ENCODE measurements at places on chromosomes 16 and 17.

- peak; percentile 54 for DNase-seq
Observed at GRCh38 chr17:45143767-45144198, 4.5 kb upstream of the HEXIM1 start.

- no peak for DNase-seq
Observed at GRCh38 chr16:82638095-82638798, 11.5 kb downstream of the CDH13 start.

DNA sequence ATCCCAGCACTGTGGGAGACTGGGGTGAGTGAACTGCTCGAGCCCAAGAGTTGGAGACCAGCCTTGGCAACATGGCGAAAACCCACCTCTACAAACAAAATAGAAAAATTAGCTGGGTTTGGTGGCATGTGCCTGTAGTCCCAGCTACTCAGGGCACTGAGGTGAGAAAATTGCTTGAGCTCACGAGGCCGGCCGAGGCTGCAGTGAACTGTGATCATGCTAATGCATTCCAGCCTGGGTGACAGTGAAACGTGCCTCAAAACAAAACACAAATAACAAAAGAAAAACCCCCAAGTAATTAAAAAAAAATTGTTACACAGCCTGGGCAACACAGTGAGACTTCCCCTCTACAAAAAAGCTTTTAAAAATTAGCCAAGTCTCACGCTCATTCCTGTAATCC, 5.0 kb downstream of the CCDC47 start:
- DNase-seq: no peak

DNA sequence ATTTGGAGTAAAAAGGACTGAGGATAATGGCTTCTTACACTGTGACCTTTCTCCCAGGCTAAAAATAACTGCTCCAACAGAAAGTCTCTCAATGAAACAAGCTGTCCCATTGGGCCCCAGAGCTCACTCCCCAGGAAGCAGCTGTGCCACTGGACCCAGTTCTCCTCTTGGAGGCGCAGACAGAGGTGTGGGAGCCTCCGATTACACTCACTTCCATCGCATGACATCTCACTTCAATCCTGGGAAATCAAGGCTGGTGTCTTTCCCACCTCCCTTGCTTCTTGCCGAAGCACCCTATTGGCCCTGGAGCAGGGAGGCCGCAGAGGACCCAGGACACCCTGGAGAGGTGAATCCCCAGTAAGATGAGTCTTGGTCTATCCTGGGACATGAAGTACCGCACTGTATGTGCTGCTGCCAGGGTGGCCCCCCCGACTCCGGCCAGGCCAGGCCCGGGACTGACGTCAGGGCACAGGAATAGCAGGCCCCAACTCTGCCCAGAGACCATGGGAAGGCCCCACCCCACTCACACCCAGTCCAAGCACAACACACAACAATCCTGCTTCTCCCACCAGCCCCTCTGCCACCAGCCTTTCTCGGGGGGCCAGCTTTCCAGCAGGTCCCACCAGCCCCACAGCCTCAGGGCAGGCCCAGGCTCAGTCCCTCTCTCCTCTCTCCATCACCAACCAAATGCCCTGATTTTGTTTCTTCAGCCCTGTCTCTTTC, 29.5 kb downstream of the SRL start:
- no peak for DNase-seq

DNA sequence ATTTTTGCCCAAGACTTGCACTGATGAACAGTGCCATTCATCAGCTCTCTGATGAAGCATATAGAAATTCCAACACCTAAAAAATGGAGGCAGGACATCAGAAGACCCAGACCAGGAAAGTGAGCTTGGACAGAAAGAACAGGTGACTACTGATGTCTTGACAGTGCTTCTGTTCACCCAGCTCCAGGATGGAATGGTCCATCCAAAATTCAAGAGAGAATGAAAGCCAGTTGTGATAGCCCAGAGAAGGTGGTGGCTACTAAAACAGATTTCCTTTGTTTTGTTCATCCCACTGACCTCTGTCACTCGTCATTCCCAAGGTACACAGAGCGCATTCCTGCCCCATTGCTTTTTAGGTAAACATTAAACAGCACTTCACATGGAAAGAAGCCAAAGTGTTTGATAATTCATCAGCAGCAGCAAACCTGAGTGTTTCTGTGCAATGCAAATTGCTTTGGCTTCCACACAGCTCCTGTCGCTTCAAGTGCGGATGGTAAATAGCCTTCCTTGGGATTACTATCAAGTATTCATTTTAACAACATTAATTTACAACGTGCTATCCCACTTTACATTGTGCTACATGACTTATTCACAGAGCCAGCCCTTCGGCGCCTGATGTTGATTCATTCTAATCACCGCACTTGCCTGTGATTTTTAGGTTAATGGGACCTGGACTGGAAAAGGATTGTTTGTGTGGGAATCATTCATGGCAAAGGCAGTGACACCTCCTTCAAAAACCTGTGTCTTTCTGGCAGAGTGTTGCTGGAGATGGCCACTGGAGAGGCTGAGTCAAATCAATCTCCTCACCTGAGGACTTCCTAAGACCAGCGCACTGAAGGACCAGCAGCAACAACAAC, 65.1 kb upstream of the TOX3 start:
- DNase-seq: no peak

DNA sequence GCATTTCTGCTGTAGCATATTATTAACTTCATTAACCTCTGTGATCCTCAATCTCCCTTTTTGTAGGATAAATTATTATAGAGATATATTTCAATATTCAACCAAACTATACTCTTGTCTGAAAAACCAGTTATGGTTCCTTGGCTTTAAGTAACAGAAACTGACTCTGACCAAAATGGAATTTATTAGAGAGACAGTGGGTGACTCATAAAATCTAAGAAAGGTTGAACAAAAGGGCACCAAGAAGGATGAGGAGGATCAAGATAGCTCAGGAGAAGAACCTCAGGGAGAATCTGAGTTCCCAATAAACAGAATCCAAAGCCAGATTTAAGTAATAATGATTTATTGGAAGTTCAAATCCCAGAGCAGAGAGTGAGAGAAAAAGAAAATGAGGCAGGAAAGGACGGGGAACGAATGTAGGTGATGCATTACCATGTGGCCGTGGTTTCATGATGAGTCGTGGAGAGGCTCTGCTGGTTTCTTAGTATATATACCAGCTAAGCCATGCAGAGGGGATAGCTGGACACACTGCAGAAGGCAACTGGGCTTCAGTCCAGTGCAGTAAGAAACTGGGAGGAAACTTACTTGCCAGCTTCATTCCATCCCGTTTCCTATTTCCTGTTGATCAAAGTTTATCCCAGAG, 151.5 kb upstream of the GOT2 start:
- DNase-seq: no peak

GRCh38 chr17:43936434-43936833, 5.8 kb downstream of the PPY start:
- DNase-seq: no peak

DNA sequence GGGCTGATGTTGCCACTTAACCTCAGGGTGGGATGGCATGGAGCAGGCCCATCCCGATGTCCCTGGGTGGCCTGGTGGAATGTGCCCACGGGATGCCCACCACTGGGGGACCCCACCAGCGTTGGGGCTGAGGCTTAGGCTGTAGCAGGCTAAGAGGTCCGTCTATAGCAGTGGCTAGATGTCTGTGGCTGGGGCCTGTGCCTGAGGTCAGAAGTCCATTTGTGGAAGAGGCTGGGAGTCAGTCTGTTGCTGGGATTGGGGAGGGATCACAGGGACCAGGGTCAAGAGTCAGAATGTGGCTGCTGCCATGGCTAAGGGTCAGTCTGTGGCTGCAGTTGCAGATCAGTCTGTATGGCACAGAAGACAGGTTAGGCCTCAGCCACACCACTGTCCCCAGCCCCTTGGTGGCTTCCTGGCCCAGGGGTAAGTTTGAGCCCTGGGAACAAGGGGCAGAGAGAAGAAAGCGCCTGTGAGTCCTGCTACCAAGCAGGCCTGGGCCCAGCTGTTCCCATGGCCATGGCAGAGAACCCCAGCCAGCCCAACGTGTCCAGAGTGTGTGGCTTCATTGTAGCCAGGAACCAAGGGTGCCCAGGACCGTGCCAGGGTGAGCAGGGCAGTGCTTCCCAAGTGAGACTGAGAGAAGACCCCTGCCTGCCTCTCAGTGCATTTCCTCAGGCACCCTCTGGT, 35.7 kb downstream of the RAI1 start:
- DNase-seq: no peak

DNA sequence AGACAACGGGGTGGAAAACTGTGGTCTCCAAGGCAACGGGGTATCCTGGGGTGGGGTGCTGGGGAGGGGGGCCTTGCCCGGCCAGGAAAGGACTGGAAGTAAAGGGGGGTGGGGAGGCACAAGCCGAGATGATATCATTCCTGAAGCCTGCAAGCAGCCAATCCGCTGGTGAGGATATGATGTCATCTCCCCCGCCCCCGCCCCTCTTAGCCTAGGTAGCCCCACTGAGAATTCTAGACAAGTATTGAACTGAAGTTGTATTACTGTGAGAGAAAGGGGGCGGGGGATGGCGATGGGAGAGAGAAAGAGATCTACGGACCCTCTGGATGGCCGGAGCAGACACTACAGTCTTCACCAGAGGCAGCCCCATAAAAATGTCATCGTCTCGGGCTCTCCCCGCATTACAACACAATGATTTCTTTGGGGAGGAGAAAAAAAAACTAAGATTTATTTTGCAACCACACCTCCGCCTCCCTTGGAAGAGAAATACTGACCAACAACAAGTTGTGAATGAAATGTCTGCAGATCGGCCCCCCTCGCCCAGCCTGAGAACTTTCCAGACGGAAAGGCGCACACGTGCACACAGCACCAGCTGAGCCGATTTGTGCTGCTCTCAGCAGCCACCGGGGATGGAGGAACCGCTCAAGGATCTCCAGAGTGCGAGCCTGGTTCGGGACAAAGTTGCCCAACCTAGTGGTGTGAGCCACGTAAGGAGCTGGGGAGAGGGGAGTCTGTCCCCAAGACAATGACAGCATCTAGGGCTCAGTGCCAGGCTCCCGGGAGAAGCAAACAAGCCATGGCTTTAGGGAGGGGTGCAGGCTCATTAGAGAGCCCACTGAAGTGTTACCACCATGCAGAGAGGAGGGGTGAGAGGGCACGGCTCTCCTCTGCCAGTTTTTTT, 222.1 kb downstream of the SOX9 start:
- no peak for DNase-seq

- DNase-seq: no peak
Observed at GRCh38 chr17:1779571-1780131, 17.8 kb downstream of the SERPINF1 start.

- no peak for DNase-seq
Observed at GRCh38 chr16:70696952-70697593, 11.2 kb upstream of the MTSS2 start.

DNA sequence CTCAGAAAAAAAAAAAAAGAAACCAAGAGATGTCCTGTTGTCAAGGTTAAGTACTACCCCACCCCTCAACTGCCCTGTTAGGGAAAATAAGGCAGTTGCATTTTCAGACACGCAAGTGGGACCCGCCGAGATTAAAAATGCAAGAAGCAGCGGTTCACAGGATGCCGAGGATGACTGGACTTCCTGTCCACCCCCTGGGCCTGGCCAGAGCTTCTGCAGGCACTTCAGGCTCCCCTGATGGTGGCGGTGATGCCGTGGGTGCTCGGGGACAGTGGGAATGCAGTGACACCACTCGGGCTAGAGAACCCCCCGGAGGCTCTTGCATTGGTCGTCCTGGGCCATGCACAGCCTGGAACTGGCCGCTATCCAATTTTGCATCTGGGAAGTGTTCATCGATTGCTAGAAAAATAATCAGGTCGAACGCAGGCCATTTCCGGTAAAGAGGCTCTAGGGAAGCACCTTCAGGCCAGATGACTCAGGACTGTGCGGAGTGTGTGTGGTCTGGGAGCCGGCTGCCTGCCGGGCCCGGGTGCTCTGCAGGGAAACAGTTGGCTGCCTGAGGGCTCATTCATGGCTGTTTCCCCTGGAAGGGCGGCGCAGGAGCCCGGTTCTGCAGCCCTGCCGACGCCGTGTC, 13.4 kb upstream of the CRISPLD2 start:
- no peak for DNase-seq

GRCh38 chr16:21638573-21638975, 13.8 kb downstream of the IGSF6 start:
- DNase-seq: peak; percentile 25

DNA sequence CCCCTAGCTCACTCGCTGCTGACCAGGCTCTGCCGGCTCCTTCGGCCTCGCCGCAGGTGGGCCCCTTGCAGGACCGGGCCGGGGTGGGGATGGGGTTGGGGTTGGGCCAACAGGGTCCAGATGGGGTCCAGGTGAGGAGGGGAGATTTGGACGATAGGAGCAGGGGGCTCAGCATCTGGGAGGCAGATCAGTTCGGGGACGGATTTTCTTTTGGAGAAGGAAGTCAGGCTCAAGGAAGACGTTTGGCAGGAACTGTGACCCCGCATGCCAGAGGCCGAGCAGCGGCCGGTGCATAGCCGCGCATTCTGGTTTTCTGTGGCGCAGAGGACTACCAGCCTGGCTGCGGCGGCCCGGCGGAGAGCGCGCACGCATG, 845 bp upstream of the ALDOA start:
- no peak for DNase-seq

- DNase-seq: no peak
Observed at GRCh38 chr16:79041206-79041605, 559.3 kb downstream of the MAF start.

- DNase-seq: no peak
Observed at GRCh38 chr16:89090669-89091426, 2.8 kb upstream of the ACSF3 start.

DNA sequence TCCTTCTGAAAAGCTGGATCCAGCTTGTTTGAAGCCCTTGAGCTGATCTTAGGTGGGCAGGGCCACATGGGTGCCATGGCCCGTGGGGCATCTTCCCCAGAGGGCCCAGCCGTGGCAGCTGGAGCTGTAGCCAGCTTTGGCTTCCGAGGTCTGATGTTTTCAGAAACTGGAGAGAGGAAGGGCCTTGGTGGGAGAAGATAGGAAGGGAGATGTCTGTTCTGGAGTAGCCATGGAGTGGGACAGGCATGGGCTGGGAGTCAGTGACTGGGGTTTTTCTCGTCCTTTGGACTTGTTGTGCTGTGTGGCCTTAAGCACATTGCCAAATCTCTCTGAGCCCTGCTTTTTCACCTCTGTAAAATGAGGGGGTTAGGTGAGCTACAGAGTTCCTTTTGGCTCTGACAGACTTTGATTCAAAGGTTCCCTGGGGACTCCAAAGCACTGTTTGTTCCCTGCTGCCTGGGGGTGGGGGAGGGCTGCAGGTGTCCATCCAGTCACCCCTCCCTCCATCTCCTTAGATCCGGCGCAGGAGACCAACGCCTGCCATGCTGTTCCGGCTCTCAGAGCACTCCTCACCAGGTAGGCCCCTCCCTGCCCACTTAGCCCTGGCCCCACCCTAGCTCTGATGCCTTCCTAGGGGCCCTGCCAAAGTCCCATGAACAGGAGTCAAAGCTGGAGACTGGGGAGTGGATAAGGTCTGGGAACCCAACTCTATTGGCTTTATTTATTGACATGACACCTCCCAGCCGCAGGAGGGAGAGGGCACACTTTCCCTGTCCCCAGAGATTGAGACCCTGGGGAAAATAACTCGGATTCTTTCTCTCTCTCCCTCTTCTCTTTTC, 2.1 kb downstream of the PPP1R1B start:
- DNase-seq: no peak

- peak; percentile 78 for DNase-seq
Observed at GRCh38 chr16:89357055-89357816, 133.1 kb downstream of the ANKRD11 start.
